AG09319 (cell line): ENCODE measurements at places on chromosomes 7 and 10.
A peak's percentile ranks its signal among the peaks of the same experiment; 100 is the strongest.

DNA sequence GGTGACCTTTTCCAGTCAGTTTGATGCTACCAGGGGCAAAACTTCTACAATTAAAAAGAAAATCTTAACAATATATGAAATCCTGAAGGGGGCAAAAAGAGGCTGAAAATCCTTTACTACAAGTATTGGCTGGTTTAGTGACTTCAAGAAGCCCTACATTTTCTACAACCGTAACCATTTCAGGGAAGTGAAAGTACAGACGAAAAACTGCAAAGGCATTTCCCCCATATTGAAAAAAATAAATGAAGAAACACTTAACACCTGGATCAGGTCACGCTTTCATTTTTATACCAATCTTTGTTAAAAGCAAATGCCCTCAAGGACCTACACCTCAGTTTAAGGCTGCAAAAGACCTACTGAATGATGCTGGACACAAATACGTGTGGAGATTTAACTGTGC lies 38.6 kb downstream of the IL6 start:
- DNase-seq = no peak

GRCh38 chr10:79063071-79063491 lies 5.7 kb upstream of the ZMIZ1 start:
- DNase-seq = no peak

- DNase-seq = no peak
Observed at GRCh38 chr10:80485076-80485945, 31.2 kb downstream of the TSPAN14 start.

- DNase-seq = no peak
Observed at GRCh38 chr10:106320078-106320477, 844.4 kb downstream of the SORCS1 start.

DNA sequence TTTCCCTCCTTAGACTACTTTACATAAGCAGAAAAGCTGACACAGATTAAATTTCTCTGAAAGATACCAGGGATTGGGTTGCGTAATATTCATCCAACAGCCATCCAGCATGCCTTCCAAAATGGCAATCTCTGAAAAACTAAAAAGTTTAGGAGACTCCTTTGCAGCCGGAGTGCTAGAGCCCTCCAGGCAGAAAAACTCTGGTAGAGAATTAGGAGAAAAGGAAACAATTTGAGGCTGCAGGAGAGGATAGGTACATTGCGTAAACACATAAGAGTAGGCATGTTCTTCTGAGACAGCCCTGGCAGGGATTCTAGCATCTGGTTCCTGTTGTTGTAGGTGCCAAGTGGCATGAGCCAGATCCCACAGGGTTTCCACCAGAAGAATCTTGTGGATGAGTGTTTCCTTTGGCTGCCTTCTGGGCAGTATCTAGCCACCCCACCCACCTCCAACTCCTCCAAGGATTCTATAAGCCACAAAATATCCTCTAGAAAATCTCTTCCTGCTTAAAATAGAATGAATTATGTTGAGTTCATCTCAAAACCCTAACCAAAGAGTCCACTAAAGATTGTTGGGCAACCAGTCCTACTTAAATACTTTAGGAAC lies 402.4 kb downstream of the HGF start:
- peak; percentile 85 for DNase-seq
